Mesothelial cell of epicardium (in vitro differentiated cells): ENCODE measurements at places on chromosomes 7 and 10. TPM values are rescaled to one million over a fixed set of nuclear protein-coding genes. Genes with fewer than 3 reads are reported as not detected.

Gene CDC14C
- 0.07 to 0.11 TPM in 2 of 3 replicates, not detected in the other for total RNA-seq

Gene YAE1
- 27.4 to 30.9 TPM (median 27.8 TPM) in 3 replicates for total RNA-seq

DNA sequence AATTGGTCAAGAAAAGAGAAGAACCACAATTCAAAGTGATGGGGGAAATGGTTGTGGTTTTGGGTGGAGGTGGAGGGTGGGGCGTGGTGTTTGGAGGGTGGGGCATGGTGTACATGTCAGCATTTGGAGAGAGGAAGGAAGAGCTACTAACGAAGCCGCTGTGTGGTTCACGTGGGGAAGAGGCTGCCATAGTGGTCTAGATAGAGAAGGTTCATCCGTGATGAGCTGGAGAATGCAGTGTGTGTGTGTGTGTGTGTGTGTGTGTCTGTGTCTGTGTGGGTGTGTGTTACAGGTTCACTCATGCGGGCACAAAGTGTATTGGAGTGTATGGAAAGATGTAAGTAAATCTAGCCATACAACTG is 6.1 kb upstream of the VCL start:
- H3K4me1 ChIP-seq, result peaks cover 2% of the 10 kb centered on the region
- no peaks in the 10 kb centered on the region for H3K36me3 ChIP-seq
- H3K27me3 ChIP-seq, result no peaks in the 10 kb centered on the region
- H3K4me3 ChIP-seq, result no peak overlapping the region

DNA sequence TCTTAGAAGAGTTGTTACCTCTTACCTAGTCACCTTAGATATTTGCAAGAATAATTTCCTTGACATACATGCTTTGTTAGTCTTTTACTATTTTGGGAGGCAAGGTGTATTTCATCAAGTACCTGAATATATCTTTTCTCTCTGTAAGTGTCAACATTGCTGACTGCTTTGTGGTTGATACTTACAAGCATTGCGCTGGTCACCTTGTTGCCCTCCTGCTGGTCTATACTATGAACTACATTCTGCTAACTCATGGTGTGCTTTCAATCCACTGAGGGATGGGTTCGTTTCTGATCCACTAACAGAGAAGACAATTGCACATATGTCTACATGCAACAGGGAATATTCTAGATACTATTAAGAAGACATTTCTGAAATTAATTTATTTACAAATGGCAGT is 837.8 kb upstream of the COBL start:
- no peaks in the 10 kb centered on the region for H3K36me3 ChIP-seq
- no peak overlapping the region for H3K27ac ChIP-seq
- H3K4me1 ChIP-seq, result no peaks in the 10 kb centered on the region
- no peak overlapping the region for H3K4me3 ChIP-seq
- no peaks in the 10 kb centered on the region for H3K27me3 ChIP-seq

Gene NME8
- 0.86 to 1.2 TPM (median 1.1 TPM) in 3 replicates for total RNA-seq
